ENCODE measurements at places on chromosomes 3 and 15.

- DNase-seq: no peak
Observed at GRCh38 chr3:127184870-127185216, 8.1 kb upstream of the PRR23E start.

GRCh38 chr3:53731934-53732624, 114.1 kb downstream of the CHDH start:
- DNase-seq: no peak

GRCh38 chr3:97125902-97126499, 311.6 kb downstream of the EPHA6 start:
- no peak for DNase-seq

DNA sequence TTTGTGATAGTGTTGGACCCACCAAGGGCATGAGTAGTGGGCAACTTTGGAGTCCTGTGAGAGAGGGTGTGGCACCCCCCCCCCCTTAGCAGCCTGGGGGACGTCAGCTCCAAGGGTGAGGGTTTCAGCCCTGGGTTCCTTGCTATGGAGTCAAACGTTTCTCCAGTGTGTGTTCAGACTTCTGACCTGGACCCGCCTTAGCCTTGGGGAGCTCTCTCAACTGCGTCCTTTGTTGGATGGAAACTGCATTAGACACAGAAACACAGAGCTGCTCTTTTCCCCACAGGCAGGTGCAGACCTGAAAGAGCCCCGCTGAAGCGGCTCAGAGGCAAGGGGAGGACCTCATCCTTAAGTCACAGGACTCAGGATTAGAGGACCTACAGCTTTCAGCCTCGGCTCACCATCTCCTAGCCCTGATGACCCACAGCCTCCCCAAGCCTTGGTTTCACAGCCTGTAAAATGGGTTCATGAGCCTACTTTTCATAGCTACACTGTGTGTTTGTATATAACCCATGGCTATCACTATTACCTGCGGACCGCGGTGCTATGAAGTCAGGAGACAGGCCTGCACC, 19.9 kb downstream of the ZNF710 start:
- DNase-seq: no peak

GRCh38 chr3:37861620-37862041, at the start of gene CTDSPL:
Gene CTDSPL (plus strand): TSS chr3:37861880. CDS start chr3:37862200, 320 bp downstream.
- no peak for DNase-seq

GRCh38 chr3:151837057-151837456, 23.1 kb downstream of the AADAC start:
- DNase-seq: no peak

- DNase-seq: no peak
Observed at GRCh38 chr3:28252001-28252431, 10.6 kb downstream of the CMC1 start.

- DNase-seq: no peak
Observed at GRCh38 chr3:53677413-53677812, 168.8 kb downstream of the CHDH start.

GRCh38 chr15:55900019-55900418, 93.4 kb downstream of the NEDD4 start:
- DNase-seq: no peak

DNA sequence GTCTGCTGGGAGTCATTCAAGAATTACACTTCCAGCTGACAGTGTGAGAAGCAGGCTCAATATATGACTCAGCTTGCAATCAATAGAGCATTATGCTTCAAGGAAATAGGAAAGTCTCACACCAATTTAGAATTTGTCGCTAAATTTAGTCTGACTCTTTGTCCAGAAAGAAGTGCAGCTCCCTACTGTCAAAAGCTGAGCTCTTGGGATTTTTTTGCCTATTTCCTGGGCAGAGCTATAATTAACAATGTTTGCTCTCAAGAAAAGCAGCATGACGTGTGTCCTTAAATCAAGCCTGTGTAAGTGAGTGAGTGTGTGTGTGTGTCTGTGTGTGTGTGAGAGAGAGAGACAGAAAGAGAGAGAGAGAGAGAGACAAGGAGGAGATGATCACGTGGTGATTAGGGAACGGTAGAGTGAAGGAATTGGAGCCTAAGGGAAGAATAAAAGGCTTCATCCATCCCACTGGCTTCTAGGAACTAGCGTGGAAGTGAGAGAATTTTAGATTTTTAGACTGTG, 16.4 kb upstream of the SLC35G2 start:
- DNase-seq: no peak

GRCh38 chr3:13674538-13675185, 125.7 kb downstream of the FBLN2 start:
- no peak for DNase-seq

GRCh38 chr15:63260791-63261190, 16.6 kb upstream of the APH1B start:
- no peak for DNase-seq

- no peak for DNase-seq
Observed at GRCh38 chr3:177514611-177515499, 317.6 kb upstream of the TBL1XR1 start.

DNA sequence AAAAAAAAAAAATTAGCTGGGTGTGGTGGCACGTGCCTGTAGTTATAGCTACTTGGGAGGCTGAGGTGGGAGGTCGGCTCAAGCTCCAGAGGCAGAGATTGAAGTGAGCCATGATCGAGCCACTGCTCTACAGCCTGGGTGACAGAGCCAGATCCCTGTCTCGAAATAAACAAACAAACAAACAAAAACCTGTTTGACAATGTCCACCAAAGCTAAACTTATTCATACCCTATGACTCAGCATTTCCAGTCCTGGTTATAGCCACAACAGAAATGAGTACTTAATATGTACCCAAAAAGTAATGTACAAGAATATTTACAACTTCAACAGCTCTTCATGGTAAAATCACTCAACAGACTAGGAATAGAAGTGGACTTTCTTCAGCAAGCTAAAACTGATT, 31.1 kb downstream of the SERP1 start:
- no peak for DNase-seq

GRCh38 chr3:17985658-17986347, 243.4 kb upstream of the TBC1D5 start:
- no peak for DNase-seq

GRCh38 chr3:160564949-160565441, 376 bp downstream of the KPNA4 start:
- peak; percentile 37 for DNase-seq

GRCh38 chr15:50424066-50424890, at the start of gene USP8:
Gene USP8 (plus strand): TSS chr15:50424405. CDS start chr15:50439074, 14,669 bp downstream.
- peak; percentile 83 for DNase-seq

- no peak for DNase-seq
Observed at GRCh38 chr15:61499376-61499775, 270.3 kb upstream of the RORA start.

DNA sequence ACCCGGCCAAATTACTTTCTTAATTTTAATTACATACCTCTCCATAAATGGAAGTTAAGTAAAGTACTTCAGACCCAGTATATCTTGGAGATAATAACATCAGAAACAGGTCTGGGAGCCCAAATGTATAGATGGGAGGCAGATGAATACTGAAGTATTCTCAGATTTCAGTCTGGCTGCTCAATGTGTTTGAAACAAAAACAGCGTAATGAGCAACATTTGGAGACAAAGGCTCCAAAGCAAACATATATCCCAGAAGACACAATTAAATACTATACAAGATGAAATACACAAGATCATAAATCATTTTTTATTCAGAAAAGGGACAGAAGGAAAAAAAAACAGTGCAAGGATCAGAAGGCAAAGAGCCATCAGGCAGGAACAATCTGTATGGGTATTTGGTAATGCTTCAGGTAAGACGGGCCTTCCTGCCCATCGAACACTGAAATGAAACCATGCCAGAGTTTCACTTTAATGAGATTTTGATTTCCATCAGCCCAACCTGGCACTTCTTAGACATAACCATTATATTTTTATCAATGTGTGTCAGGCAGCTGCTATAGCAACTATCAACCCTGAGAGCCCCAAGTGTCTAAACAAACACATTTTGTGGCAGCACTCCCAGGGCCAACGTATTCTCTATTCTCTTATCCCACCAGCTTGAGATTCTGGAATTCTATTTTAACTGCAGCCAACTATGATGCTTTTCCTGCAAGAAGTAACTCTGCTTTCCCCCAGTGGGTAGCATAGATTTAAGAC, 210.8 kb downstream of the STT3B start:
- DNase-seq: no peak

DNA sequence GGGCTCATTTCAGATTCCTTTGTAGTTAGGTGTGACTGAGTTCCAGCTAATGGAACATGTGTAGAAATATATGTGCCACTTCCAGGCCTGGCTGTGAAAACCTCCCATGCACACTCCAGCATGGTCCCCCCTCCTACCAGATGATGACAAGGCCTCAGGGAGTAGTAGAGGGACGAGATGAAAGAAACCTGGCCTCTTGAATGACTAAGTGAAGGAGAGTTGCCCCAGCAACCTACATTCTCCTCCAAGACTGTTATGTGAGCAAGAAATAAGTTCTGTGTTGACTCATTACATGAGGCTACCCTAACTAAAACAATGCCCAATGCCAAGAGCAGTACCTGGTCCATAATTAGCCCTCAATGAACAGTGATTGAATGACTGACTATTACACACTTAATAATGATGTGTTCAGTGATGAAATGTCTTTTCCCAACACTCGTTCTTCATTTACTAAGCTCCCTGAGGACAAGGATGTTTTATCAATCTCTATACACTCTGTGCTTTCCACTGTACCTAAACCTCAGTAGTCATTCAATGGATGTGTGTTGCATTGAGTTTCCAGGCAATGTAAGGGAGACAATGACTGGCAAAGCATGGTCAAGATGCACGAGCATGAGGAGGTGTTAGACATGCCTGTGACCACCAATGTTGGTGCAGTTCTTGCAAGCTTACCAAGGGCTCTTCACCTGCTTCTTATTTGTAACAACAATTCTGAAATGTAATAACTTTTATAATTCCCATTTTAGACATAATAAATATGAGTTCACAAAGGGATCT, 62.0 kb upstream of the BCL6 start:
- DNase-seq: peak; percentile 6

- no peak for DNase-seq
Observed at GRCh38 chr15:83992324-83993031, 243.1 kb upstream of the GOLGA6L4 start.

GRCh38 chr15:45048794-45049631, 26.0 kb downstream of the SORD start:
- DNase-seq: no peak

DNA sequence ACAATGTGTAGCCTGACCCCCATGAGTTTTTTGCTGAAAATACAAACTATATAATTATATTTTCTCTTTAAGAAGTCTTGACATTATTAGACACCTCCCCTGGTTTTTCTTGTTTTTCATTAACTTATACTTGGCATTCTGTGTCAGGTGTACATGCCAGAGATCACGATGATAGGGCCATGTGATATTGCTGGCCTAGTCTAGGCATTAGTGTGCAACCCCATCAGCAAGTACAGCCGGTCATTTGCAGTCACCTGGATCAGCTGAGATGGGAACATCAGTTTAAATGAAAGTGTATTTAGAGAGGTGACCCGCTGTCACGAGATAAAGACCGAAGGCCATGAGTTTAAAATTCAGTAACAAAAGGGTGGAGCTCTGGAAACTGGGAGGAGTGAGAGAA, 12.6 kb upstream of the SPPL2A start:
- DNase-seq: no peak

- no peak for DNase-seq
Observed at GRCh38 chr15:93467337-93467736, 378.3 kb upstream of the RGMA start.

DNA sequence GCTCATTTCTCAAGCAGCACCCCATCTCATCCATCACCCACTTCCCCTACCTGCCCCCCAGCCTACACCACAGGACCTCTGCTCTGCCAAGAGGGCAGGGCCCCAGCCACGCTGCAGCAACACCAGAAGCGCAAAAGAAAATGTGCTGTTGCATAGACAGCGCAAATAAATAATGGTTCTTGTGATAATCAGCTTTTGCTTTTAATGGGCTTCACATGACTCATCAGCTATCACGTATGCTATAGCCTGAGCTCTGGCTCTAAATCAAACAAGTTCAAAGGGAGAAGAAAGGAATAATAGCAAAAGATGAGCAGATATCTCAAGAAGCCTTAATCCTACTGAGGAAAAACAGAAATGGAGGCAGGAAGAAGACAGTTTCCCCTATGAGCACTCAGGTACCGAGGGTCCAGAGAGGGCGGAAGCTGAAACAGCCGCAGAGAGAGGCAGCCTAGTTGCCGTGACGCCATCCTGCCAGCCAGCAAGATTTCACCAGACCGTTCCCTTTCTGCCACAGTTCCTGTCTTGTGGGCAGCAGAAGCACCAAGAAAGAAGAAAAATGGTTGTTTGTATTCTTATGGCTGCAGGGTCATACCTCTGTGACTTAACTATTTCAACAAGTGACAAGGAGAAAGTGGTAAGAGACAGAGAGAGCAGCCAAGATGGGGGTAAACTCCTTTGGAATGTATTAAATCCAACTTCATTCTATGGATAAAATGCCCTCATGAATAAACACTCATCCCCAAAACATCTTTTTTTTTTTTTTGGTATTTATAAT, 22.0 kb downstream of the RAB27A start:
- DNase-seq: peak; percentile 35

DNA sequence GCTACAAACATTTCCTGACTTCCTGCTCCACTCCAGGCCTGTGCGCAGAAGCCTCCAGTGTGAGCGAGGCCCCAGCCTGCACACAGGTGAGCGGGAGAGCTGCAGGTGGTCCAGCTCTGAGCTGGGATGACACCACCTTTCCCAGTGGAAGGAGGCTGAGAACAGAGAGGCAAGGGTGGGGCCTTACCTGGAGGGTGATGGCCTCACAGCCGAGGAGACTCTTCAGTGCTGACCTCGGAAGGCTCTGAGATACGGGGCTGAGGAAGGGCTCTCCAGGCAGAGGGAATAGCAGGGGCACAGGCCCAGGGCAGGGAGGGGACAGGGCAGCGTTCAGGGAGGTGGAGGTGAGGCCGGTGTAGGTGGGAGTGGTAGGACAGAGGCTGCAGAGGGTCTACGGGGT, 70.8 kb downstream of the EFCAB12 start:
- no peak for DNase-seq

DNA sequence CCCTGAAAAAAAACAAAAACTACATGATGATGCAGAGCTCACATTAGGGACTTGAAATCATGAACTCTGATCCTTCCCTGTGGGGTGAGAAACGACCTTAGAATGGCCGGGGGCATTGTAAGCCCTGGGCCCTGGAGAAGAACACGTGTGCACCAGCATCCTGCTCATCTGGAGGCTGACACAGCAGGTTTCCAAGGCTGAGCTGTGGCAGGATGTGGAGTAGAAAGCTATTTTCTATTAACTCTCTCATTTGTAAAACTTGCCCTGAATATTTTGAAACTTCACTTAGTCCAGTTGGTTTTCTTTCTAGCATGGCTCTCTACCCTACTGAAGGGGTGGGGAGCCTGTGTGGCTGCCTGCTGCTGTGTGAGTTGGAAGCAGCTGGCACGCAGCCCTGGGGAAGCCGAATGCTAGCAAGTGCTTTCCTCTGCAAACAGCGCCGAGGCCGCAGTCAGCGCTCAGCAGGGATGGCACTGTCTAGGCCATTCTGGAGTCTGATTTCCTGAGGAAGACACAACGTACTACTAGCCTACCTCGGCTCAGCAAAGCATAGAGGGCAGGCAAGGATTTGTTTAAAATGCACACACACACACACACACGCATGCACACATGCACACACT, 58.0 kb downstream of the GABRG3 start:
- no peak for DNase-seq
